Forelimb muscle (tissue), 1 donor: ENCODE measurements at places on chromosomes 2 and 18. TPM values are rescaled to one million over a fixed set of nuclear protein-coding genes. Genes with fewer than 3 reads are reported as not detected.

Gene HOXD4
- 8.9 TPM for polyA plus RNA-seq

Gene ECEL1
- polyA plus RNA-seq, result 0.51 TPM

Gene CCDC150
- 5.9 TPM for polyA plus RNA-seq

Gene CHRNG
- polyA plus RNA-seq, result 160 TPM

Gene SP5
- 7.2 TPM for polyA plus RNA-seq

Gene MEP1B
- 0.11 TPM for polyA plus RNA-seq

Gene CREG2
- 3.9 TPM for polyA plus RNA-seq

Gene TXNDC2
- polyA plus RNA-seq, result 0.05 TPM

Gene COL4A4
- 0.09 TPM for polyA plus RNA-seq

Gene SYT4
- polyA plus RNA-seq, result not detected
